Urinary bladder (tissue), 4 donors: ENCODE measurements at places on chromosomes 1 and 21. TPM values are rescaled to one million over a fixed set of nuclear protein-coding genes. Genes with fewer than 3 reads are reported as not detected.

Gene UTS2
- 0.16 TPM for total RNA-seq

Gene KRTAP21-1
- not detected for total RNA-seq

Gene FCN3
- total RNA-seq: not detected

Gene ANKRD34A
- total RNA-seq: 0.21 TPM
